Uterus (tissue), 4 donors: ENCODE measurements at places on chromosomes 11 and 22. TPM values are rescaled to one million over a fixed set of nuclear protein-coding genes. Genes with fewer than 3 reads are reported as not detected.

MEI1 gene
- 0.70 TPM for total RNA-seq

DNA sequence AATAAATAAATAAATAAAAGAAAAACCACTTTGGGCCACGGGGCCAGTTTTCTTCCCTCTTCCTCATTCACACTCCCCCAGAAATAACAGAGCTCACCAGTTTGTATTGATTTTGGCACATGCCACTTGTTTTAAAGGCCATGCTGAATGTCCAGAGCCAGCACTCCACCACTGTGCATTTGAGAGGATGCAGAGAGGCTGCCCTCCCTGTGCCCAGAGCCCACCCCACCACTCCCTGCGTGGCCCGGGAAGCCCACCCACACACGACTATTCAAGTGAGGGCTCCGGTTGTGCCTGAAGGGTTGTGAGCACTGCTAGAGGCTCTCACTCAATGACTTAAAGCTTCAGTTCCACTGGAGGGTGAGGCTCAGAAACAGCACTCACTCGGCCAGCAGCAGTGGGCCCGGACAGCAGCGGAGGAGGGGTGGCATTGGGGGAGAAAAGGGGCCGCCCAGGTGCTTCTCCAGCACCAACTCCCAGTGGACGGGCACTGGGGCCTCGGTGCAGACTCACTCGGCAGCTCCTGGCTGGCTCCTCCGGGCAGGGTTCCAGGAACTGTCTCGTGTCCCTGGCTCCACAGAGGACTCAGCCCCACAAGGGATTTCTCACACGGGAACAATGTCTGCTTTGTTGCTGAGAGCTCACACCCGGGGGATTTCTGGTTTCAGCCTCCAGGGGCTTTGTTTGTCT, 112.7 kb downstream of the SHANK2 start:
- no peaks in the 10 kb centered on the region for H3K27me3 ChIP-seq
- no peak overlapping the region for H3K27ac ChIP-seq
- no peak for DNase-seq
- H3K4me3 ChIP-seq, result no peak overlapping the region
- H3K36me3 ChIP-seq, result no peaks in the 10 kb centered on the region

GRCh38 chr22:50700387-50701075, 27.9 kb downstream of the SHANK3 start:
- no peaks in the 10 kb centered on the region for H3K27me3 ChIP-seq
- no peak overlapping the region for H3K4me3 ChIP-seq
- no peak overlapping the region for H3K27ac ChIP-seq
- H3K36me3 ChIP-seq, result no peaks in the 10 kb centered on the region

GRCh38 chr22:50167689-50168489, 2.6 kb upstream of the PANX2 start:
- no peak for DNase-seq
- no peaks in the 10 kb centered on the region for H3K4me1 ChIP-seq
- no peaks in the 10 kb centered on the region for H3K36me3 ChIP-seq
- H3K27ac ChIP-seq, result no peak overlapping the region

- no peaks in the 10 kb centered on the region for H3K36me3 ChIP-seq
- H3K4me1 ChIP-seq, result no peaks in the 10 kb centered on the region
- DNase-seq, result no peak
- no peak overlapping the region for H3K27ac ChIP-seq
These were observed 123.7 kb upstream of the CCDC90B start for GRCh38 chr11:83409891-83410290.

- H3K4me1 ChIP-seq, result no peaks in the 10 kb centered on the region
- H3K36me3 ChIP-seq, result no peaks in the 10 kb centered on the region
- H3K4me3 ChIP-seq, result no peak overlapping the region
These were observed 287.4 kb upstream of the PDGFD start for GRCh38 chr11:104451197-104451893.
